ENCODE measurements at places on chromosomes 4 and X. TPM values are rescaled to one million over a fixed set of nuclear protein-coding genes. Genes with fewer than 3 reads are reported as not detected.

Gene IBSP
- total RNA-seq: not detected

- no peak overlapping the region for H3K27ac ChIP-seq
- no peaks in the 10 kb centered on the region for H3K36me3 ChIP-seq
- peaks cover 2% of the 10 kb centered on the region for H3K27me3 ChIP-seq
- DNase-seq: no peak
Observed at GRCh38 chrX:39773923-39774773, 323.6 kb downstream of the BCOR start.

DNA sequence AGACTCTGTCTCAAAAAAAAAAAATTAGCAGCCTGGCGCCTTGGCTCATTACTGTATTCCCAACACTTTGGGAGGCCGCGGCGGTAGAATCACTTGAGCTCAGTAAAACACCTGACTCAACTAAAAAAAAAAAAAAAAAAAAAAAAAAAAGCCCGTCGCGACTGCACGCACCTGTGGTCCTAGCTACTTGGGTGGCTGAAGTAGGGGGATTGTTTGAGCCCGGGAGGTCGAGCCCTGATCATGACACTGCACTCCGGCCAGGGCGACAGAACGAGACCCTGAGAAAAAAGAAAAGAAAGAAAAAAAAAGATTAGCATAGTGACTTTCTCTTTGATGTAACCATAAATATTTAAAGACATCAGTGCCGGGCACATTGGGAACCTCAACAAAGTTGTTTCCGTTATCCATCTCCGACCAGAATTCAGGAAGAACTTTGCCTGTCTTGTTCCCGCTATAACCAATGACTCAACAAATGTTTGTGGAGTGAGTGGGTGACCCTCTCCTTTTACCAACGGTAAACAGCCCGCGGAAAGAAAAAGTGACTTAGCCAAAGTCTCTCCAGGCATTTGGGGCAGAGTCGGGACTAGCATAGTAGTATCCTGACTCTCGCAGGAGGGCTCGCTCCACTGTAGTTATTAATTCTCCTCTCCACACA, 553 bp upstream of the MED28 start:
- H3K4me1 ChIP-seq: peaks cover 27% of the 10 kb centered on the region
- peak overlapping the region; percentile 98 for H3K4me3 ChIP-seq

DNA sequence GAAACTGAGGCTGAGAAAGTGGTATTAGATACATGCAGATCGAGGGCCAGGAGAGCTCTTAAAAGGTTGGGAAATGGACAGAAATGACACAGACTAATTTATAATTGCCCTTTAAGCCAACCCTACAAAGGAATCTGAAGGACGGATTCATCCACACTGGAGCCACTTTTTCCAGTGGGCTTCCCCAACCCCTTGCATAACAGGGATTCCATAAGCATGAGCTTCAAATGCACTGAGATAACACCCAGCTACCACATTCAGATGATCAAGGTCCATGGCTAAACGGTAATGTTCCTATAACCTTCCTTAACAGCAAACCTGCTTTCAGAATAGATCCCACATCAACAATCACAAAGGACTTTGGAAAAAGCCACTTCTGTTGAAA, 34.2 kb downstream of the PLAC1 start:
- DNase-seq: no peak
- no peaks in the 10 kb centered on the region for H3K27me3 ChIP-seq
- peak overlapping the region; percentile 89 for H3K27ac ChIP-seq
- H3K4me1 ChIP-seq: peaks cover 63% of the 10 kb centered on the region

DNA sequence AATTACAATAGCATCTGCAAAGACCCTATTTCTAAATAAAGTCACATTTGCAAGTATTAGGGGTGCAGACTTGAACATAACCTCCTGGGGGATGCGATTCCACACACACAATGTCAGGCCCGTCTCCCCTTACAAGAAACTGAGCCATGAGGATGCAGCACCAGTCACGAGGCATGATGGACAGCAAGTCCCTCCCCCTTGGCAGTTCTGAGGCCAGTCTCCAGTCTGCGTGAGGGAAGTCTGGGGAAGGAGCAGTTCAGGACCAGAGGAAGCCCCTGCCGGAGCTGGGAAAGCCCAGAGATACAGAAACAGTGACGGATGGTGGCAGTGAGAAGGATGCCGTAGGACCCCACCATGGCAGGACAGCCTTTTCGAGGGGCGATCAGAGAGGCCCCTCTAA, 9.4 kb downstream of the FAM53A start:
- H3K4me1 ChIP-seq: no peaks in the 10 kb centered on the region
- H3K27ac ChIP-seq: no peak overlapping the region

DNA sequence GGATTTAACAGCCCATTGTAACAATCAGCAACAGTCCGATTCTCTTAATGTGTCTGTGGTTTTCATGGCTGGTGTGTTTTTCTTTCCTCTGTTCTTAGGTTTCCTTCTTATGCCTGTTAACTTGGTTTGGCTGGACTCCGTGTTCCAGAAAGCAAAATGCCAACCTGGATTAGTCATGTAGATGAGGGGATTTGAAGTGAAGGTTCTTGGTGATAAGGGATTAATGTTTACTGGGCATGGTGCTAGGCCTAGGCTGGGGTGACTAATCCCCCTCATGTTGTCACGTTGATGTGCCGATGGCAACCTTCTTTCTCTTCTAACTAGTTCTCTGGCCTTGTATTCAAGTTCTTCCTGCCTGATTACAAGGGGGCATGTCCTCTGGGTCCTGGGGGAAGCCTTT, 85.9 kb downstream of the REPS2 start:
- DNase-seq: no peak
- H3K27me3 ChIP-seq: peaks cover 9% of the 10 kb centered on the region
- H3K36me3 ChIP-seq: no peaks in the 10 kb centered on the region
- peaks cover 4% of the 10 kb centered on the region for H3K4me1 ChIP-seq
- H3K27ac ChIP-seq: no peak overlapping the region

DNA sequence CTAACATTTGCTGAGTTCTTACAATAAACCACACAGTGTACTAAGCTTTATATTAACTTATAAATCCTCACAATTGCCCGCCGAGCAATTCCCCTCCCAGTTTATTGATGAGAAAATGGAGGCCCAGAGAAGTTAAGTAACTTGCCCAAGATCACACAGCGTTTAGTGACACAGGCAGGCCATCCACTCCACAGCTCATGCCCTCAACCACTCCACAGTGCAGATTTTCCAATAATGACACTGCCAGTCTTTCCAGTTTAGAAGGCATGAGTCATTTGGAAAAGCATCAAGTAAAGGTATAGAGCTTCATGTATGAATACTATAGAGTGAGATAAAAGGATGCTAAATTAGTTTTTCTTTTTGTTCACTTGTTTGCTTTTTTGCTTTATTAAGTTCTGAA, 208.5 kb downstream of the CAMK2D start:
- H3K36me3 ChIP-seq: peaks cover 10% of the 10 kb centered on the region
- no peak overlapping the region for H3K4me3 ChIP-seq
- peaks cover 6% of the 10 kb centered on the region for H3K4me1 ChIP-seq
- H3K27ac ChIP-seq: no peak overlapping the region
- H3K27me3 ChIP-seq: no peaks in the 10 kb centered on the region
- no peak for DNase-seq

DNA sequence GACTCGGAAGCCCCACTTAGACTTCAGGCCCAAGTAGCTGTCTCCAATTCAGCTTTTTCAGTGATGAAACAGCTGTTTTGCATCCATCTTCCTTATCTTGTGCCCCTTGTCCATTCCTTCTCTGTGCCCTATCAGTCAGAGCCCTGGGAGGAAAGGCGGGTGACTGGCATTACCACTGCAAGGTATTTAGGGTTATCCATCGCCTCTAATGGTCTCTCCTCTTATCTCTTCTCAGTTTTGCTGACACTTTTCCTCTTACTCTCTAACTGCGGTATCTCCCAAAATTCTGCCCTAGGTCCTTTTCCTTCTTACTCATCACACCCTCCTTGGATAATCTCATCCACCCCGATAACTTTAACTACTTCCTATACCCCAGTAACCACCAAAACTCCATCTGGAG, 13.7 kb downstream of the GAB3 start:
- no peak overlapping the region for H3K4me3 ChIP-seq
- no peaks in the 10 kb centered on the region for H3K36me3 ChIP-seq
- no peak for DNase-seq
- no peaks in the 10 kb centered on the region for H3K27me3 ChIP-seq
- H3K4me1 ChIP-seq: peaks cover 66% of the 10 kb centered on the region

DNA sequence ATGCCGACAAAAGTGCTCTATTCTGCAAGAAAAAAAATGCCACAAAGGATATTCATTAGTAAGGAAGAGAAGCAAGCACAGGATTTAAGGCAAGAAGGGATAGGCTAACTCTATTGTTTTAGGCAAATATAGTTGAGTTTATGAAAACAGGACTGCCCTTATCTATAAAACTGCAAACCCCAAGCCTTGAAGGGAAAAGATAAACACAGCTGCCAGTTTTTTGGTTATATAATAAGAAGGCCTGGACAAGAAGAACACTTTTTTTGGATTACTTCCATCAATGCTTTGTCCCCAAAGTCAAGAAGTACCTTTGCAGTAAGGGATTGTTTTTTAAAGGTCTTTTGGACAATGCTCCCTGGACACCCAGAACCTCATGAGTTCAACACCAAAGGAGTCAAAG, 45.4 kb upstream of the WWC2 start:
- DNase-seq: no peak
- no peak overlapping the region for H3K4me3 ChIP-seq
- H3K27ac ChIP-seq: no peak overlapping the region
- H3K27me3 ChIP-seq: peaks cover 6% of the 10 kb centered on the region
- H3K4me1 ChIP-seq: peaks cover 9% of the 10 kb centered on the region

GRCh38 chr4:157219711-157220370, 687 bp upstream of the GRIA2 start:
- no peak overlapping the region for H3K4me3 ChIP-seq
- H3K27ac ChIP-seq: no peak overlapping the region
- no peak for DNase-seq
- H3K36me3 ChIP-seq: no peaks in the 10 kb centered on the region
- peaks cover 40% of the 10 kb centered on the region for H3K27me3 ChIP-seq

DNA sequence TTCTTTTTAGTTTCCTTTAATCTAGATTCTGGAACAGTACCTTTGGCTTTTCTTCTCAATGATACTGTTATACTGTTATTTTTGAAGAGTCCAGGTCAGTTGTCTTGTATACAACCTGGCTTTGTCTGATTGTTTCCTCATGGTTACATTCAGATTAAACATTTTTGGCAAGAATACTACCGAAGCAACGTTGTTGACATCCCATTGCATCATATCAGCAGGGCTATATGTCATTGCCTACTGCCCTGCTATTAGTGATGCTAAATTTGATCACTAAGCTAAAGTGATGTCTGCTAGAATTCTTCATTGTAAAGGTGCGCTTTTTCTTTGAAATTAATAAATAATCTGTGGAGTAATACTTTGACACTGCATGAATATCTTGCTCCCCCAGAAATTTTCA, 5.8 kb upstream of the ATP1B4 start:
- no peak for DNase-seq
- H3K27me3 ChIP-seq: peaks cover 4% of the 10 kb centered on the region
- H3K4me1 ChIP-seq: no peaks in the 10 kb centered on the region
- no peak overlapping the region for H3K27ac ChIP-seq
- H3K4me3 ChIP-seq: no peak overlapping the region

GRCh38 chrX:149830192-149830873, 48.6 kb downstream of the MAGEA9 start:
- peak; percentile 1 for DNase-seq
- H3K4me1 ChIP-seq: peaks cover 20% of the 10 kb centered on the region
- peaks cover 4% of the 10 kb centered on the region for H3K27me3 ChIP-seq
- H3K36me3 ChIP-seq: no peaks in the 10 kb centered on the region
- H3K4me3 ChIP-seq: peak overlapping the region; percentile 91

GRCh38 chr4:93730251-93730650, 98.3 kb upstream of the ATOH1 start:
- no peak for DNase-seq

Gene FAM133A
- total RNA-seq: 1.7 TPM

DNA sequence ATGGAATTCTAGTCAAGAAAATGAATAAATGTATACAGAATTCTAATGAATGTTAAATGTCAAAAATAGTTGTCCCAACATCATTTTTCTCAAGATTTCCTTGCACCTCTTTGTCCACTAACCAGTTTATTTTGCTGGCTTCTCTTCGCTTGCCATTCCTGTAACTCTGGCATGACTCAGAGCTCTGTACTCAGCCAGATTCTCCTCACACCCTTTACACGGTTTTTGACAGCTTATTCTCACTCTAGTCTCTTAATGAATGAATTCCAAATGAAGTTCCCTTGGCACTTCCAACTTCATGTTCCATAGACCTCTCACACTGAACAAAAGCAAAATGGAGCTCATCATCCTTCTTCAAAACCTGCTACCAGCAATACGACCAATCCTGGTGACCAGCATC, 419.3 kb upstream of the SLIT2 start:
- H3K36me3 ChIP-seq: no peaks in the 10 kb centered on the region
- H3K4me1 ChIP-seq: no peaks in the 10 kb centered on the region

Gene OPN1MW2
- total RNA-seq: not detected

- peak overlapping the region; percentile 40 for H3K27ac ChIP-seq
- no peak for DNase-seq
- no peak overlapping the region for H3K4me3 ChIP-seq
- H3K4me1 ChIP-seq: peaks cover 49% of the 10 kb centered on the region
- H3K27me3 ChIP-seq: peaks cover 1% of the 10 kb centered on the region
Observed at GRCh38 chr4:75841641-75842520, 60.4 kb downstream of the PPEF2 start.

GRCh38 chr4:146514651-146515357, 6.9 kb downstream of the SLC10A7 start:
- H3K4me3 ChIP-seq: no peak overlapping the region
- H3K4me1 ChIP-seq: peaks cover 13% of the 10 kb centered on the region
- no peaks in the 10 kb centered on the region for H3K27me3 ChIP-seq
- H3K36me3 ChIP-seq: peaks cover 11% of the 10 kb centered on the region

Gene KIF4A
- total RNA-seq: 10.3 TPM

Gene FRMPD4
- total RNA-seq: 0.08 TPM

Gene MAGEA6
- not detected for total RNA-seq

Gene CPE
- total RNA-seq: not detected

DNA sequence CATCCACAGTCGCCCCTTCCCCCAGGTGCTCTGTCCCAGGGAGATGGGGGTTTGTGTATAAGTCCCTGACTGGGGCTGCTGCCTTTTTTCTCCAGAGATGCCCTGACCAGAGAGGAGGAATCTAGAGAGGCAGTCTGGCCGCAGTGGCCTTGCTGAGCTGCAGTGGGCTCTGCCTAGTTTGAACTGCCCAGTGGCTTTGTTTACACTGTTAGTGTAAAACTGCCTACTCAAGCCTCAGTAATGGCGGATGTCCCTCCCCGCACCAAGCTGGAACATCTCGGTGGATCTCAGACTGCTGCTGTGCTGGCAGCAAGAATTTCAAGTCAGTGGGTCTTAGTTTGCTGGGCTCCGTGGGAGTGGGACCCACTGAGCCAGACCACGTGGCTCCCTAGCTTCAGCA, 102.6 kb upstream of the GIMD1 start:
- no peak overlapping the region for H3K27ac ChIP-seq
- no peak overlapping the region for H3K4me3 ChIP-seq
- no peak for DNase-seq
- no peaks in the 10 kb centered on the region for H3K36me3 ChIP-seq

GRCh38 chrX:15497865-15498264, 2.7 kb upstream of the BMX start:
- H3K36me3 ChIP-seq: no peaks in the 10 kb centered on the region
- no peak overlapping the region for H3K4me3 ChIP-seq
- H3K27ac ChIP-seq: no peak overlapping the region
- DNase-seq: peak; percentile 25
- peaks cover 17% of the 10 kb centered on the region for H3K4me1 ChIP-seq

- no peak overlapping the region for H3K4me3 ChIP-seq
- H3K27me3 ChIP-seq: no peaks in the 10 kb centered on the region
- no peaks in the 10 kb centered on the region for H3K36me3 ChIP-seq
Observed at GRCh38 chrX:19904778-19905367, 17.5 kb upstream of the SH3KBP1 start.
